CD4-positive, alpha-beta T cell treated with Interleukin-15 for 1 hour (primary cell): ENCODE measurements at places on chromosomes 7 and 10.

DNA sequence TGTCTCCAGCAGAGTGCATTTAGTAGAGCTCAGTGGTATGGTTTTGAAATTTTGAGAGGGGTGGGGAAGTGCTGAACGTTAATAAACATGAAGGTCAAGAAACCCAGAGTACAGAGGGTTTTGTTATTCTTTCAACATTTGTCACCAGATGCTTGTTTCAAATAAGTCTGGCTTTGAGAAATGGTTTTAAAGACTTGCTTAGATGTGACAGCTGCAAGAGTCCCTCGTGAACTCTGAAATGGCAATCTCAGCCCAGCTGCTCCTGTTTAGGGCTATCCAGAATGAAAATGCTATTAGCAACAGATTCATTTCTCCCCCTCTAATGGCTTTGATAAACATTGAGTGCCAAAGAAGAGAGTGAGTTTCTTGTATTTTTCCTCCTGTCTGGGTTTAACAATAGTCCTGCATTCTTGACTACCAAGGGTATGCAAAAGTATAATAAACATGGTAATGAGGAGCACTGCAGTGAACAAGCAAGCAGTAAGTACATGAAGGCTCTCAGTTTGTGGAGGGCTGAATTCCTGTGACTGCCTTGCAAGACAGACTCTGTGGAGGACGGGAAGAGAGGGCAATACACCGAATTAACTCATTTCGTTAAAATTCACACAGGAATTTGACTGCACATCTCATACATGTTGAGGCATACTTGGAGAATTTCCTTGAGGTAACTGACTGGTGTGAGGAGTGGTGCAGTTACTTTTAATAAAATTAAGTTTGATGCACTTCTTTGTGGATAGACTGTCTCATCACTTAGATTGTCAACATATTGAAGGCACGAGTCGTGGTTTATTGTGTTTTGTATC lies 490.9 kb downstream of the REEP3 start:
- no peak for DNase-seq

- DNase-seq, result no peak
Observed at GRCh38 chr10:16945593-16945992, 128.4 kb upstream of the RSU1 start.

DNA sequence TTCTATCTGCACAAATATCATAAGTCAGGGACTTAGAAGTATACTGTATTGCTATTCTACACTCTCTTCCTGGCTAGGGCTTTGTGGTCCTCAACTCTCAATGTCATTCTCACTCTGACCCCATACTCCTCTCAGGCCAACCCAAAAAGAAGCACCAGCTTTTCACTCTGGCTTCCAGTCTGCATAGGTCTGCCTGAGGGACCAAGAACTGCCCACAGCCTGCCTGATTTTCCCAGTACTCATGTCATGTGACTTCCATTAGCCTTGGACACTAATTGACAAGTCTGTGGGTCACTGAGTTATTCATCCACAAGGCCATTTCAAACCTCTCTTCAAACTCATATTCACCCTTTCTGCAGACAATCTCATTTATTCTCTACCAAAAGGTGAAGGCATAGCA lies 19.8 kb downstream of the PMPCB start:
- DNase-seq, result no peak

DNA sequence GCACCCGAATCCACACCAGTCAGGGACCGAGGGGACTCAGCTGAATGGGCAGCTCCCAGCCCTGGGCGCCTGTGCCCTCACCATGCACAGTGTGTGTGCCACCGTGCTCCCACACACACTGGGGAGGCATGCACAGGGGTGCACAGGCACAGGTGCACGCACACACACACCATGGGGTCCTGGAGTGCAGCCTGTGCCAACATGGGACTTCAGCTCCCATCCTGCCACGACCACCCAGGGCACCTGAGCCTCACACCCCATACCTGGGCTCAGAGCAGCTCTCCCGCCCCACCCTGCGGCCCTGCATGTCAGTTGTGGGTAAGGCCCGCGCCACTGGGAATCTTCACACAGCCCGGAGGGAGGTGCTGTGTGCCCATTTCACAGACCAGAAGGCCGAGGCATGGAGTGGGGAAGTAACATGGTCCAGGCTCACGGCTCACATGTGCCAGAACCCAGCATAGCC lies 8.0 kb downstream of the ELFN1 start:
- no peak for DNase-seq

- DNase-seq, result no peak
Observed at GRCh38 chr10:73287441-73287840, 35.0 kb upstream of the MRPS16 start.

DNA sequence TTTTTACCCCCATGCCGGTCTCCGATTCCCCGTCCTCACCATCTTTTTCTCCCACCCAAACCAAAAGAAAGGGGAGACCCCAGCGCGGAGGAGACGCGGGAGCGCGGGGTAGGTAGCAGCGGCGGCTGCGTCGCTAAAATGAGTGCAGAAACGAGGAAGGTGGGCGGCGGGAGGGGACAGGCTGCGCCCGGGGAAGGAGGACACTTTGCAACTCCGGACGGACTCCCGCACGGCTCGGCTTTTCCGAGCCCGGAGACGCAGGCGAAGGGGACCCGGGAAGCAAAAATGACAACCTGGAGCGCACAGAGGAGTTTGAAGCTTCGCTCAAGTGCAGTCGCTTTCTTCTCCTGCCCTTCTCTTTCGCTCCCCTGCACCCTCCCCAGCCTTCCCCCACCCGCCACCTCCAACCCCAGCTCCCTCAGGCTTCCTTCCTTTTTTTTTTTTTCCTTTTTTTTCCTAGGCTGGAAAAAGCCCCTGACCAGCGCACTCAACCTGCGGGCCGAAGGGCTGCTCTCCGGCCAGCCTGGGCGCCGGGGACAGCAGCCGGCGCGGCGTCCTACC lies 453 bp downstream of the SFMBT2 start:
- DNase-seq, result peak; percentile 18

GRCh38 chr10:123636598-123637325 lies 29.4 kb upstream of the GPR26 start:
- no peak for DNase-seq

- DNase-seq, result no peak
Observed at GRCh38 chr10:474946-475345, 214.5 kb downstream of the DIP2C start.

DNA sequence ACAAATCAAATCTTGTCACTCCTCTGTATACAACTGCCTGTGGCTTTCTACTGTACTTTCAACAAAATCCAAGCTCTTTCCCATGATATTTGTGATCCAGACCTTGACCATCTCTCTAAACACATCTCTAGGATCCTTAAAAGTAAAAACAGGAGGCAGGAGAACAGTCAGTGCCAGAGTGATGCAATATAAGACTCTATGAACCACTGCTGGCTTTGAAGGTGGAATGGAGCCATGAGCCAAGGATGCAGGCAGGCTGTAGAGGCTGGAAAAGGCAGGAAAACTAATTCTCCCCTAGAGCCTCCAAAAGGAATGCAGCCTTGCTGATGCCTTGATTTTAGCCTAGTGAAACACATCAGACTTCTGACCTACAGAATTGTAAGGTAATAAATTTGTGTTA lies 45.5 kb upstream of the LRRN3 start:
- no peak for DNase-seq

GRCh38 chr10:89793649-89794254 lies 92.4 kb downstream of the KIF20B start:
- DNase-seq, result peak; percentile 34

DNA sequence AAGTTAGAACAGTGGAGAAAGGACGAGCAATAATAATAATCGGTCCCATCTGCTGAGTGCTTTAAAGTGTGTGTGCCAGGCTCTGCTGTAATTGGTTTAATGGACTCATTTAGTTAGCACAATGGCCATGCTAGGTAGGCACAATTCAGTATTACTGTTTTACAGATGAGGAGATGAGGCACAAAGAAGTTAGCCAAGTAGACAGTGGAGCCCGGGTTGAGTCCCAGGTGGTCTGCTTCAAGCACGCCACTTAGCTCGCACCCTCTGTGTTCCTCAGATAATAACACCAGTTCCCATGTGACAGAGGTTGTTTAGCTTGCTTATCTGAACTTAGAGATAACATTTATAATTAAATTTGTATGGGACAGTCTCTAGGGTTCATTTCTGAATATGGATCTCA lies 101.6 kb upstream of the GJD4 start:
- no peak for DNase-seq

- no peak for DNase-seq
Observed at GRCh38 chr7:107113866-107114265, 54.9 kb upstream of the HBP1 start.

- no peak for DNase-seq
Observed at GRCh38 chr7:157352516-157352915, 15.7 kb downstream of the DNAJB6 start.

DNA sequence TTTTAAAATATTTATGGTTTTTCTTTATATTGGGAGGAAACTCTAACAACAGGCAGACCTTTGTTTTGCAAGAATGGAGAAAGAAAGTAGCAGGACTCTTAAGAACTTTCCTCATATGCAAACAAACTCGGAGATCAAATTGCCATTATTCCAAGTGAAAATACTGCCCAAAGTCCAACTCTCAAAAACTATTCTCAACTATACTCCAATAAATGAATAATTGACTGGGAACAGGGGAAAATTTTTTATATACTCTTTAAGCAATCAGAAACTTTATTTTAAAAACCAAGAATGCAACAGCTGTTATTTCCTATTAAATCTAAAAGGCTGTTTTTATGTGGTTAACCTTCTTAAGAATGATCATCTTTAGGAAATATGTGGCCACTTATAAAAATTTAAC lies 101.9 kb downstream of the COL28A1 start:
- DNase-seq, result no peak

DNA sequence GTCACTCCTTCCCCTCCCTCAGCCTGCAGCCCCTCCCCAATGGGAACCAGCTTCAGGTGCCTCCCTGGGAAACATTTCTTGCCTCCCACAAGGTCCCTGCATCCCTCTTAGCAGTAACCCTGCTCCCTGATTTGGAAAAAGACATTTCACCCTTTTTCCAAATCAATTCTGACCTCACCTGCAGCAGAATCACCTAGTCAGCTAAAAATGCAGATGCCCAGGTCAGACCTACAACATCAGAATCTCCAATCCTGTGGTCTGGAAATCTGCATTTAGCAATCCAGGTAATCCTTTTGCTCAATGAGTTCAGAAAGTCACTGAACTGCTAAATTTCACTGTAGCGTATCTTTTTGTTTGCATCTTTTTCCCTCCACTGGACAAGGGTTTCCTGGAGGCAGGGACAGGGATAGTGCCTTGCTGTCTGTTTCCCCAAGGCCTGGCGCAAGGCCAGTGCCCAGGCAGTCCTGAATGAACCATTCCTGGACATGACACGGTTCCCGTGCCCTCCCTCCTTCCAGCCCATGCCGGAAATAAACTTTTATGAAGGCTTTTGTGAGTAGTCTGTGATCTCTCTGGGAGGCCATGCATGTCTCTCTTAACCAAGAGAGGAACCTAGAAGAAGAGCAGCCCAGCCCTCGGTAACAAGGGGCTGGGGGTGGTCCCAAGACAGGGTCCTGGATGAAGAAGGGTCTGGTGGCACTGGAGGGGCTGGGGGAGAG lies 44.0 kb downstream of the COL13A1 start:
- DNase-seq, result no peak

GRCh38 chr10:91603931-91604331 lies 28.9 kb downstream of the PPP1R3C start:
- no peak for DNase-seq

DNA sequence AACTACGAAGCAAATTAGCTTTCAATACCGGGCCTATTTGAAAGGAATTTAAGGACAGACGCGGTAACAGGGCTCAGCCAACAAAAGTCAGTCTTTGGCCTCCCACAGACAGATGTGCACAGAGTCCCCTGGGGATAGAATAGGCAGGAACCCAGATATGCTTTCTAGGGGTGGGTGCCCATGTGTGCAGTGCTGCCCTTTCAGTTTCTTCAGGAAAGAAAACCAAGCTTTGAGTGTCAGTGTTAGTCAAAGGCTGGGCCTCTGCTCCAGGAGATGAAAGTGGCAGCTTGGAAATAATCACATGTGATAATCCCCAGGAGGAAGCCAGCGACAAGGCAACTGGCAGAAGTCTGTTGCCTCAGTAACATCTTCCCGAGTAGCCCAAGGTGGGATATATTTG lies 43.8 kb upstream of the CSTF2T start:
- no peak for DNase-seq

DNA sequence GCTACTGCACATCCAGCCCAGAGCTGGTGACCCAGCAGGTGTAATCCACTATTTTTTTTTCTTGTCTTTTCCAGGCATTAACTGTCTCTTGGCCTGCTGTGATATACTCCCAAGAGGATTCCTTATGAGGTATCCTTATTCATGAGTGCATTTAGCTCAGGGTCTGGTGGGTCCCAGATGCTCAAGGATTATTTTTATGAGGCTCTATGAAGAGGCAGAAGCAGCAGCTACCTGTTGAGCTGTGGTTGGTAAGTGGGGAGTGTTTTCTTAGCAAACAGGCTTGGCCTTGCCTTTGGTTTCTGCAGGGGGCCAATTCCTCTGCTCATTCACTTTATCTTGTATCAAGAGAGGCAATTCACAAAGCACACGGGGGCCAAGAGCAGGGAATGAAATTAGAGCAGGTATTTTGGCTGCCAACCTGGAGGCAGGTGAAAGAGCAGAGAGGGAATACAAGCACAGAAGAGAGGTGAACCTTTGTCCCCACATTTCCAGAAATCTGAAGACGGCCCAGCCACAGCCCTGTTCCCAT lies 221.6 kb downstream of the TMEM178B start:
- no peak for DNase-seq

DNA sequence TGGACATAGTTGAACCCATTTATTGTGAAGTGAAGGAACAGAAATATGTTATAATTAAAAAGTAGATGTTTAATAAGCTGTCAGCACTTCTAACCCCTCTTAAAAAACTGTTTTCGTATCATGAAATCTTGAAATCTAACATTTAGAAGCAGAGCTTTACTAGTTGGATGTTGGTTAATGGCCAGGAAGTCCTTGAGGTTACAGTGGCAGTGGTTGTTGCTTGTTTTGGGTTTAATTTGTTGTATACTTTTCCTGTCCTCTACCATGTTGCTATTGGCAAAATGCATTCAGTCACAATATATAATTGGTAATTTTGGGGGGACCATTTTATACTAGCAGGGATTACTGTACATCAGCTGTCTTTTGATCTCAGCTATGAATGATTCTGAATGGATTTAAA lies 60.7 kb downstream of the EXOC4 start:
- DNase-seq, result no peak

DNA sequence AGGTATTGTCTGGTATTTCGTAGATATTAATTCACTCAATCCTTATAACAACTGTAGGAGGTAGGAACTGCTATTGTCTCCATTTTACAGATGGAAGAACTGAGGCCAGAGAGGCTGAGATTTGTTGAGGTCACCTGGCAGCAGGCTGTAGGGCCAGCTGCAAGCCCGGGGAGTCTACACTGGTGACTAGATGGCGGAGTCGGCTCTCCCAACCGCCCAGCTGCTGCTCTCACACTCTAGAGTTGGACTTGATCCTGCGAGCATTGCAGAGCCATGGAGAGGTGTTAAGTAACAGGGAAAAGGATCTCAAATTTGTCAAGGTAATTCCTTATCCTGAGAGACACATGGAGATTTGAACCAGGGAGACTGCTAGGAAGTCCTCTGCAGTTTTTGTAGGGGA lies 124.1 kb downstream of the CAMK1D start:
- DNase-seq, result no peak

GRCh38 chr10:100655326-100655759 lies 90.0 kb upstream of the PAX2 start:
- no peak for DNase-seq

GRCh38 chr10:43075612-43076003 lies 1.3 kb upstream of the RET start:
- no peak for DNase-seq

- DNase-seq, result no peak
Observed at GRCh38 chr10:75613685-75614504, 182.5 kb downstream of the LRMDA start.

- no peak for DNase-seq
Observed at GRCh38 chr10:28442403-28442802, 90.5 kb upstream of the WAC start.
